ENCODE measurements at places on chromosomes 16 and 17.

GRCh38 chr17:9443811-9444210 lies 131.8 kb downstream of the STX8 start:
- no peak for DNase-seq

DNA sequence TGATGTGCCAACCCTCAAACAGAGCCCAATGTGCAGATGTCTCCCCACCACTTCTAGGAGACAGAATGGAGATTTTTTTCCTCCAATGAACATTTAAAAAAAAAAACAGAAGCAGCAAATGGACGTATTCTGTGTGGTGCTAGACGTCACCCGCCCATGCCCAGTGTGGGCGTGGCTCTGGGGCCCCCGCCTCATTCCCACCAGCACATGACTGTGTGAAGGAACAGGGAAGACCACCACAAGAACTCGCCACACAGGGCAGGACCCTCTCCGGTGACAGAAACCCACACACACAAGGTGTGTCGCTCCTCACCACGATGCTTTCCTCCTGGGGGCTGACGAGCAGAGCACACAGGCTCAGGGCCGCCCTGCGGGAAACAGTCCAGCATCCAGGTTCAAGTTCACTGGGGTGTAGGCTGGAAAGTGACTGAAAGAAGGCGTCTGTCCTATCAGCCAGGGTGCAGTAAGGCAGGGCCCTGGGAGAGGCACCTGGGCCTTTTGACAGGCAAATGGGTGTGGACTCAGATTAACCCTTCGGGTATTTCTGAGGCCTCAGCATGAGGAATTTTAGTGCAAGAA lies 53.5 kb downstream of the KLHDC4 start:
- DNase-seq = no peak

DNA sequence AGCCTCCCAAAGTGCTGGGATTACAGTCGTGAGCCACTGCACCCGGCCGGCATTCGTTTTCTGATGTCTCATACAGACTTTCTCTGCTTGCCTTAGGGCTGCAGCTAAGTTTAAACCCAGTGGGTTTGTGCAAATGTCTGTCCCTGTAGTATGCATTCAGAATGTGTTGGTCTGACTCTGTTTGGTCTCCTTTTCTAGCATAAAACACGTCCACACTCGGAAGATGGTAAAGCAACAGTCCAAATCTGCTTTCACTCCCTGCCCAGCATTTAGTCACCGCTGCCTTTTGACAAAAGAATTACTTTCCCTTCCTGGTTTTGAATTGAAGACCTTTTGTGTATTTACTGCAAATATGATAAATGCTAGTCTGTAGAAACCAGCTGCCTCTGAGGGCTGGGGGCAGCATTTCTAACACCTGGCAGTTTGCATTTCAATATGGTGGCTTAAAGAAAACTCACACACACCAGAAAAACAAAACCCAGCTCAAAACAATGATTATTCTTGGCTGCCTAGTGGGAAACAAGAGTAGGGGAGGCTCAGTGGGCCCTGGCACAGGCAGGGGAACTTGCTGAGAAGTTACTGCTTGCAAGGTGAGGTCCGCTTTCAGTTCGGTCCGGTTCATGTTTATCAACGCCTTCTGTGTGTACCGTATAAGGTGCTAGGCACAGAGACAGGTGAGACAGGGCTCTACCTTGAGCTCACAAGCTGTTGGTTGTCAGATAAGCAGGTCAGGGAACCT lies 56.9 kb downstream of the MSI2 start:
- DNase-seq = no peak

DNA sequence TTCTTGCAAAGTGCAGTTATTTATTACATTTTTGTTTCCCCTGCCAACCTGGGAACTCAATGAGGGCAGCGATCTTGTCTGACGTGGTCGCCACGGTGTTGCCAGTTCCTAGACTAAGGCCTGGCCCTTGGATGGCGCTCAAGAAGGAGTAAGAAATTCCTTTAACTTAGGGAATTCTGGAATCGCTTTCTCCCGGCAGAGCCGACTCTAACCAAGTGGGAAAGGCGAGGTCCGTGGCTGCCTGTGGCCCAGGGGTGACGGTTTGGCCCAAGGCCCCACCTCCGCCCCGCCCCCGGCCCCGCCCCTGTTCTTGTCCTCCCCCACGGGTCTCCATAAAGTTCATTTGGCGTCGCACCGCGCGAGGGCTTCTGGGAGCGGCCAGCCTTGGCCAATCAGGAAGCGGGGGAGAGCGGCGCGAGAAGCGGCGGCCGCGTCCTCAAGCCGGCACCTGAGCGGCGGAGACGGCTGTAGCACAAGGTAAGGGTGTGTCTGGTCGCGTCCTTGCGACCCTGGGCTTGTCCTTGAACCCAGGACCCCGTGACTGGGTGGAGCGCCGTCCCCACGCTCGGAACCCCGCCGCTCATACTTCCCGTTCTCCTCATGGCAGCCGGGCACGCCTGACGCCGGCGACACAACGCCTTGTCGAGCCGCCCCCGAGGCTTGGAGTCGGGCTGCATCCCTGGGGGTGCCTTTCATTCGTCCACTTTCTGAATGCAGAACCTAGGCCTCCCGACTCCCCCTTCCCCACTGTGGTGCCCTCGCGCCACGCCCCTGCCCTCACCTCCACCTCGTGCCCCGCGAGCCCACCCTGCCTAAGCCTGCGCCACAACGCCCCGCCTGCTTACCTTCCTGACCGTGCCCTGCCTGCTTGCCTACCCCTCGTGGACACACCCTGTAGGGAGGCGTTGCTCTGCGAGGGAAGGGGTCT lies at the start of gene NUP93:
NUP93 (plus strand) TSS at position 395 of the 928 bp plus-strand sequence. CDS start 18,119 bp downstream, outside the sequence.
- DNase-seq = peak; percentile 92

Data from GM06990 (cell line).